HFFc6 (cell line): ENCODE measurements at places on chromosomes 2 and 18. TPM values are rescaled to one million over a fixed set of nuclear protein-coding genes. Genes with fewer than 3 reads are reported as not detected.

Gene KCNF1
- total RNA-seq, result 0.13 and 0.14 TPM in 2 replicates

GRCh38 chr18:78873926-78874500, 105.6 kb upstream of the SALL3 start:
- peak; percentile 21 for DNase-seq

- no peak for DNase-seq
Measured at GRCh38 chr2:204840504-204840903, 295.2 kb downstream of the PARD3B start.

GRCh38 chr2:218047536-218048225, 21.4 kb upstream of the RUFY4 start:
- DNase-seq, result no peak

DNA sequence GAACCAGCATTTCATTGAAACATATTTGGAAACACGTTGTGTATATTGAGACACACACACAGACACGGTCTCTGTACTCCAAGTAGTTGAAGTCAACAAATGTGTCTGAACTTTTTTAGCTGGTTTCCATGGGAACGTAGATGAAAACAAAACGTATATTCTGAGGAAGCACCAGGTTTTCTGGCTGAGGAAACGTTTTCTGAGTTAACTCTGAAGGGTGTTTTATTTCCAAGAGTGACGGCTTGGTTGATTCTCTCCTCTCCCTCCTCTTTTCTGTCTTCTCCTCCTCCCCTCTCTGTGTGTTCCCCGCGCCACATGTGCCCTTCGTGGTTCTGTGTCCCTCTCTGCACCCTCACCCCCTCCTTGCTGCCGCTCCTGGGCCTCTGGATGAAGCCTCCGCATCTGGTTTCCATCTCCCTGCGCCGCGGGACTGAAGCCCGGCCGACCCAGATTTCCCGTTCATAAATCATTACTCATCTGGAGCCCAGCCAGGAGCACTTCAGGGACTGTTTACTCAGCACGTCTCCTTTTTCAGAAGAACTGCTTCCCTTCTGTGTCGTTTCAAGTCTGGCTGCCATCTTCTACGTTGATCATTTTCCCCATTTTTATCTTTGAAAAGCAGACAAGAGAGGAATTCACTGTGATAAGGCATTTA, 122.7 kb downstream of the COL6A3 start:
- peak; percentile 98 for DNase-seq

- DNase-seq, result no peak
Measured at GRCh38 chr2:239612133-239612532, 211.3 kb upstream of the HDAC4 start.

Gene IL1R1
- 13.4 to 23.9 TPM (median 15.1 TPM) in 3 replicates for total RNA-seq

DNA sequence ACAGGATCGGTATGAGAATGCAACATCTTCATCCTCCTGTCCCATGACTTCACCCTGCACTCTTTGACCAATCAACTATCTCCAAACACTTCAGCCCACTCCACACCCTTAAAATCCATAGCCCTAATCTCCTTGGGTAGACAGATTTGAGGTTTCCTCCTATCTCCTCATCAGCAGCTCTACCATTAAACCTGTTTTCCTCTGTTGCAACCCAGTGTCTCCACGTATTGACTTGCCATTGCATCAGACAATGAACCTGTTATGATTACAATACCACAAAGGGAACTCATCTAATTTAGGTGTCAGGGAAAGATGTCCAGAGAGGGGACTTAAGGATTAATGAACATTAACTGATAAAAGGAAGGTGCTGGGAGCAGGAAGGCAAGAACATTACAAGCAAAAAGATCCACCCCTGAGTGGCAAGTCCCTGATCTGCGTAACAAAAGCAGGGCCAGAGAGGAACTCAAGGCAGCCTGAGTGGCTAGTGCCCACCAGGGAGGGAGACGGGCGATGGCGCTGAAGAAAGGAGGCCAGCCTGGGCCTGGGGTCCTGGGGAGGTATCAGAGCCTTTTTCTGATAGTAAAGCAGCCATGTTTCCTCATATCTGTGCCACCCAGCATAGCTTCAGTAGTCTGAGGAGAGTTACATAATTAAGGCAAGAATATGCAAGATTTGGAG, 44.6 kb downstream of the AKAIN1 start:
- DNase-seq, result no peak

DNA sequence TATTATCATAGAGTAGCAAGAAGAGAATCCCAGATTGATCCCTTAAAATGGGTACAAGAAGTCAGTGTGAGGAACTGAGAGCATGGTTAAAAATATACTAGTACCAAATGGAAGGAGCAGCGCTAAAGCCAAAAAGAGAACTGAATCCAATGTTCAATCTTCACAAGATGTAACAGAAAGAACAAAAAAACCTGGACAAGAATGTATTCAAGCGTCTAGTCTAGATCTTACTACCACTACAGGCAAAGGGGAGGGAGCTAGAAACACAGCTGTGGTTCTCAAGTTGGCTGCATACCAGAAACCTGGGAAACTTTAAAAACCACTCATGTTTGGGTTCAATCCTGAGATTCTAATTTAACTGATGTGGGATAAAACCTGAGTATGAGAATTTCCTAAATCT, 57.5 kb downstream of the PIAS2 start:
- no peak for DNase-seq

GRCh38 chr2:145740302-145740701, 1220.4 kb upstream of the ZEB2 start:
- DNase-seq, result peak; percentile 41

Gene ALPP
- not detected in 3 replicates for total RNA-seq

Gene RETREG2
- 81.6 to 88.8 TPM (median 83.3 TPM) in 3 replicates for total RNA-seq

DNA sequence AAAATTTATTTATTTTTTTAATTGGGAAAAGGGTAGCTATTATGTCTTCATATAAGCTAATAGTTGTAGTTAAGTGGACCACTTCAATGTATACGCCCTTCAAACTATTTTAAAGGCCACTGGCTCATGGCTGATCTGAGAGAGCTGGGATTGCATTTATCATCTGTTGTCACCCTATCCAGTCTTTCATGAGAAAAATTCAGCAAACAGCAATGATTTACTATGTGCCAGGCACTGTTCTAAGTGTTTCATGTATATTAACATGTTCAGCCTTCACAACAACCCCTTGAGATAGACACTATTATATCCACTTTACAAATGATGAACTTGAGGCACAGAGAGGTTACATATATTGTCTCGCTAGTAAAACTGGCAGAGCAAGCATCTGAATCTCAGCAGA, 66.1 kb upstream of the ZNF397 start:
- DNase-seq, result no peak
